Ovary (tissue), 10 donors: ENCODE measurements at places on chromosomes 3 and 15.

DNA sequence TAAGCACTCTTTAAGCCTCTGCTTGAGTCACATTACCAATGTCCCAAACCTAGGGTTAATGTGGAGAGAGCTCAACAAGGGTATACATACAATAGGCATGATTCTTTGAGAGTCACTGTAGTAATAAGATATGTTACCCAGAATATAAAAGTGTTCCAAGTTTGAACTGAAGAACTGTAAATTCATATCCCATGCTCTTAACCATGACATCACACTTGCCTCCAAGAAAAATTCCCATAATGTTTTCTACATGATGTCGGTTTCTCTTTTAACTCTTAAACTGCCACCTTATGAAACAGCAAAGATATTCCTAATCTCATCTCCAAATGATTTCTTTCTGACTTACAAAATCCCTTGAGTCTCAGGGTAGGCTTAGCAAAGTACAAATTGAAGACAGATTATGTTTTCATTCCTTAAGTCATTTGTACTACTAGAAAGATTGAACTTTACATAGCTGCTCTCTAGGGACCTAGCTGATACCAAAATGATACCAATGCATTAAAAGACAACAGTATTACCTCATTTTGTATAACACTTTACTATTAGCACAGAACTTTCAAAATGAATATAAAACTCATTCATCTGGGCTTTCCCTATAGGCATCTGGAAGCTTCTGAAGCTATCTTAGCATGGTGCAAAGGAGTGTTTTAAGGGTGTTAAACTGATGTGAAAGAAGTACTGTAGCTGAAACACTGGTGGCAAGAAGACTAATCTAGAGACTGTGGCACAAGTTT lies 127.1 kb downstream of the KCNMB2 start:
- no peak for DNase-seq

GRCh38 chr3:11413071-11413470 lies 140.9 kb downstream of the ATG7 start:
- no peak for DNase-seq

GRCh38 chr3:12229146-12229851 lies 59.6 kb upstream of the PPARG start:
- DNase-seq: no peak

DNA sequence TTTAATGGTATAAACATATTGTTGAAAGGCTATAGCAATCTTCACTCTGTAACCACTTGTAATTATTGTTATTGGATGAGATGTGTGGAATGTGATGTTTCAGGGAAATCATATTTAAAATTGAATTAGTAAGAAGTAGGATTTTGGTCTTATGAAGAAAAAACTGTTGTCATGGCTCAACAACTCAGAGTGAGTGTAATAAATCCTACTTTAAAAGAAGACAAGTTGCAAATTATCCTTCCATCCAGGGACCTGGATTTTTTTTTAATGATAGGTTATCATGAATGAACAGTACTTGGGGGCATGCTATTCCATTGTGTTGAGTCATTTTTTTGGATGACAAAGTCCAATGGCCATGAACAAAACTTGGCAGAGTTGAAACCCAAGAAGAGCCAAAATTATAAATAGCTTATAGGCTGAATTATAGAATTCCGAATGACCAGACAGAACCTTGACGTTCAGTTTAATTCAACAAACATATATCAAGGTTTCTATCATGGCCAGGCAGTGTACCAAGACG lies 625.5 kb upstream of the ZNF717 start:
- no peak for DNase-seq

- no peak for DNase-seq
Measured at GRCh38 chr15:22224241-22224671, 143.9 kb downstream of the OR4M2 start.

GRCh38 chr3:55624238-55624637 lies 137.1 kb upstream of the WNT5A start:
- DNase-seq: no peak

DNA sequence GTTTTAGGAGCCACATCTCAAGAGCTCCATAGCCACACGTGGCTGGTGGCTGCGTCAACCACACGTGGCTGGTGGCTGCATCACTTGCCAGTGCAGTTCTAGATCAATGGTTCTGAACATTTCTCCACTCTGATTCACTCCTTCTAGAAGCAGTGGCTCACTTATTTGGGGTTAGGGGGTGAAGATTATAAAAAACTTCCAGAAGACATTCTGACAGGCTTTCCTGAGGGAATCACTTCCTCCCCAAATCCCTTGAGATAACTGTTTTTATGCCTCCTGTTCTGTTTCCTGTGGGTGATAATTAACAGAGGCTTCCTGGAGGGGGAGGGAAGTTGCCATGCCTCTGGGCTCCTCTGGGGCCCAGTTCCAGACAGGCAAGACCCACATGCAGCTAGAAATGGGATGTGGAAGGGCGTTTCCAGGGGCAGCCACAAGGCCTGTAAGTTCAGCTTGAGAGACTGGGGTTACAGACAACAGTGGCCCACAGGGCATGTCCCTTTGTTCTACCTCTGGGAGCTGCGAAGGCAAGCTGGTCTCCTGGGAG lies 23.6 kb downstream of the HEG1 start:
- no peak for DNase-seq

GRCh38 chr15:94620632-94621031 lies 389.3 kb downstream of the MCTP2 start:
- DNase-seq: no peak

GRCh38 chr3:64380546-64380945 lies 155.3 kb upstream of the PRICKLE2 start:
- DNase-seq: no peak

GRCh38 chr15:63978511-63979261 lies 67.6 kb downstream of the DAPK2 start:
- DNase-seq: no peak

- no peak for DNase-seq
Measured at GRCh38 chr15:77804210-77804609, 171.5 kb upstream of the LINGO1 start.

- no peak for DNase-seq
Measured at GRCh38 chr3:28188686-28189085, 52.7 kb upstream of the CMC1 start.

GRCh38 chr3:52119099-52119498 lies 35.1 kb downstream of the POC1A start:
- DNase-seq: no peak

GRCh38 chr3:152997526-152997925 lies 162.6 kb downstream of the P2RY1 start:
- no peak for DNase-seq

DNA sequence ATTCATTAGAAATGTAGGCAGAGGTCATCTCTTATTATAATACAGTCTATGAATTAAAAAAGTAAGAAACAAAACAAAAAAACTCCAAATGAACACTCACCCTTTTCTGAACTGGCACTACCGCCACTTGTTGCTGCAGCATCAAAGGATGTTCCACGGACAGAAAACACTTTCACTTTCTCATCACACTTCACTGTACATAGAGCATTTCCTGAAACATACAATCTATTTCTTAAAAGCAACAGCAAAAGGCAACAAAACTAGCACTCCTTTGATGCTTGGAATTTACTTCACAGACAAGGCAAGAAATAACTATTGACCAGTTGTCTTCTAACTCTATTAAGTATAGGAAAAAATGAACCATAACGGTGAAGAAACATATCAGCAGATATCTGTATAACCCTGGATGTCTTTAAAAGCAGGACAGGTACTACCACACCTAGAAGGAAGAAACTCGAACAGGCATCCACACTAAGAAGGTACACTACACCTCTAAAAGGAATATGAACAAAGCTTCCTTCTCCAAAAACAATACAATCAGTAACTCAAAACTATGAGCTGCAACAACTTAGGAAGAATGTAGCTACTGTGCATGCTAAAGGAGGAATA lies 24.9 kb downstream of the ETFA start:
- no peak for DNase-seq

DNA sequence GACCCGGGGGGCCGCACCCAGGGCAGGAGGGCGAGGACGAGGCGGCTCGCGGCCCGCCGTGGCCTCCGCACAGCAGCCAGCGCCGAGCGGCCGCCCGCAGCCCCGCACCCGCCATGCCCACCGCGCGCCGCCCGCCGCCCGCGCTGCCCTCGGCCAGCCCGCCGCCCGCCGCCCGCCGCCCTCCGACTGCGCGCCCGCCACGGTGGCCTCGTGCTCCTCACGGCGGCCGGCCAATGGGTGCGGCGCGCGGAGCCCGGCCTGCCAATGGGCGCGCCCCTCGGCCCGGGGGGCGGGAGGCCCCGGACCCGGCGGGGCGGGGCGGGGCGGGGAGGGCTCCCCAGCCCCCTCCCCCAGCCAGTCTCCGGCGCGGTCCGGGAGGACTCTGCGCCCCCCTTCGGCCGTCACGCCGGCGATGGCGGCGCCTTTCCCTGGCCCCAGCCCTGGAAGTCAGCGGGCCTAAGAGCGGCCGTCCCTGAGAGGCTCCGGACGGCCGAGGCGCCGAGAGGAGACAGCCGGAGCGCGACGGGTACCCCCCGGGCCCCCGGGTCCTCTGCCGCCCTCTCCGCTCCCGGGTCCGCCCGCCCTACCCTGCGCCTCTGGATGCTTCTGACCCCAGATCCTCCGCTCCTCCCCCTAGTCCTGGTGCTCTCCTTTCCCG lies at the start of gene NT5DC2:
Gene NT5DC2, minus strand, starts transcription at position 235 of the 658 bp plus-strand sequence. Its CDS starts 120 bp downstream, at position 115.
- DNase-seq: peak; percentile 82

DNA sequence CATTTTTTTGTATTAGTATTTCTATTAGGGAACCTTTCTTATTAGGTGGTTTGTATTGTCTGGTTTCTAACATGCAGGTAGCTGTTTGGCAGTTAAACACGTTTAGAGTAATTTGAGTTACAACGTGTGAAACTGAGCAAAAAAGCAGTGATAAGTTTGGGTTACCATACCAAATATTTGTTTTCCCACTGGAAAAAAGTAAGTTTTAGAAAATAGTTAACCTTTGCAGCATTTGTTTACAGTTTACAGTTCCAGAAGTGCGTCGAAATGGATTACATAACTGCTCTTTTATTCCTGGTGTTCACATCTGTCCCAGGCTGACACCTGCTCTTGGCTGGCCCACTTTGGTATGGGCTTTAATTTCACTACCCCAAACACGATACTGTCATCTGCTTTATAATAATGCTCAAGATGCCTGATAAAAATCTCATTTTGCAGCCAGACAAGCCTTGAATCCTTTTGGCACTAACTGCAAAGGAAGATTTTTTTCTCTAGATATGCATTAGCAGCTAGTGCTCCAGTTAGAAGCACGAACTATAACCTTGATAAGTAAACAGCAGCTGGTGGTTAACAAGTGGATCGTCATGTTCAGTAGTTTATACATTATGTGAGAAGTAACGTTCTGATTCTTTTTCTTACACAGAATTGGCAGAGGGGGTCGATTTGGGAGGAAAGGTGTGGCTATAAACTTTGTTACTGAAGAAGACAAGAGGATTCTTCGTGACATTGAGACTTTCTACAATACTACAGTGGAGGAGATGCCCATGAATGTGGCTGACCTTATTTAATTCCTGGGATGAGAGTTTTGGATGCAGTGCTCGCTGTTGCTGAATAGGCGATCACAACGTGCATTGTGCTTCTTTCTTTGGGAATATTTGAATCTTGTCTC lies 5.3 kb downstream of the EIF4A2 start:
- DNase-seq: no peak

DNA sequence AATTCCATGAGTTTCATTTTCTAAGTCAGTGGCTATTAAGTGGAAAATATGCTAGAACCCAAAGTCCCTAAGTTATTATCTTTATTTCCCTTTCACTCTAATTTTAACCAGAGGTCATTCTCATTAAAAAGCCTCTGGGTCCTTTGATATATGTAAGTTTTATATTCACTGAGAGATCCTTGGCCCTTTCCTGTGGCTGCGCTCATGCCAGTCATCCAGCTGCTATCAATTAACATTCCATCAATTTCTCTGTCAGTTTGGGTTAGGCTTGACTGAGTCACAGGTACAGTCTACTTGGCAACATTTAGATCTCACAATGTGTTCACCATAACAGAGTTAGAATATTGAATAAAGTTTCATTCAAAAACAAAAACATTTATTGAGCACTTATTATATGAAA lies 58.0 kb upstream of the FBN1 start:
- DNase-seq: no peak

GRCh38 chr3:72143322-72143721 lies 358.4 kb upstream of the PROK2 start:
- no peak for DNase-seq

- no peak for DNase-seq
Measured at GRCh38 chr3:66253790-66254620, 33.2 kb downstream of the SLC25A26 start.

DNA sequence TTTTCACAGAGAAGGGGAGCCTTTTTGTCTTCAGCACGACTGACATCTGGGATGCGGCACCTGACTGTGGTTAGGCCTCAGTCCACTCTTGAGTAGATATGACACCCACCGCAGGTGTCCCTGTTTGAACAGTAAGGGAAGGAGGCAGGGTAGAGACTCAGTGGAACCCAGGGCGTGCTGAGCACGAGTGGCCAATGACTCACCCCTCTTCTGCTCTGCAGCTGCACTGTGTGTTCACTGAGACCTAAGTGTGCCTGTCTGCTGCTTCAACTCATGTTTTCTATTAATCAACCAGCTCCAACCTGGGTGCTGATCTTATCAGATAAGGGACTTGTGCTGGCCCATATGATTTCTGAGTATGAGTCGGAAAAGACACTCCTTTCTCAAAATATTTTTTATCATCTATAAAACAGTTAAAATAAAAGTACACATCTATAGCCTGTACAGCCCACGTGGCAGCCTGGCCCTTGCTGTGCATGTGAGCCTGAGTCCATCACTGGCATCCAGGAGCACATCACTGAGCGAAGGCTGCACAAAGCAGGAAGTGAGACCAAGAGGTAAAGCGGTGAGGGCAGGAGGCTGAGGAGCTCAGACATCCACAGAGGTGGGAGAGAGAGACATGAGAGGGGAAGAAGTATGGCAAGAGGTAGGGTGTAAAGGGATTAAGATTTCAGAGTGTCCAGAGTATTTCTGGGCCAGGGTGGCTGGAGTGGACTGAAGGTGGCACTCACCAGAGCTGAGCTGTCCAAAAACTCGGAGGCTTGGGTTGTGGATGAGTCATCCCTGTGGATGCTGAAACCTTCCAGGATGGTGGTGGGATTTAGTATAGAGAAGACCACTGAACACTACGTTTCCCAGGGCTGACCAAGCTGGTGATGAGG lies 49.2 kb downstream of the SLC41A3 start:
- no peak for DNase-seq

DNA sequence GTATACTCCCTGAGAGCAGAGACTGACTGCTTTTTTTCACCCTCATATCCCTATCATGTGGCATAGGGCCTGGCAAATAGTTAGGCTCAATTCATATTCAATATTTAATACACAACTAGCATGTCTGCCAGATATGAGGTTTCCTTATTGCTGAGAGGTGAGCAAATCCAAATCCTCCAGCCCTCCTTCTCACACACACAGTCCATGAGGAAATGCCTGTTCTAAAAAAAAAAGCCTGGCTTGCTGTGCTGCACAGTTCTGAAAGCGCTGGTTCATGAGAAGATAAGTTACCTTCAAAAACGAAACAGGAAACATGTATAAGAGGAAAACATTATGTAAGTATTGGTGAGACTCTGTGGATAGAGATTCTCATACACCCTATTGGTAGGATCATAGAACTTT lies 15.5 kb upstream of the ACAP2 start:
- no peak for DNase-seq

GRCh38 chr3:30751610-30752299 lies 142.7 kb downstream of the GADL1 start:
- peak; percentile 37 for DNase-seq
